ENCODE measurements at places on chromosomes 1 and 21. TPM values are rescaled to one million over a fixed set of nuclear protein-coding genes. Genes with fewer than 3 reads are reported as not detected.

CHODL gene
- 0.10 TPM for total RNA-seq

RHOU gene
- 2.0 TPM for total RNA-seq

OR6Y1 gene
- total RNA-seq: not detected

WNT2B gene
- 2.3 TPM for total RNA-seq

STX12 gene
- 125 TPM for total RNA-seq

S100B gene
- total RNA-seq: not detected

RYR2 gene
- total RNA-seq: 0.10 TPM

SAMSN1 gene
- 4.9 TPM for total RNA-seq

PSMB2 gene
- 21.6 TPM for total RNA-seq

CD1B gene
- not detected for total RNA-seq

RAB7B gene
- total RNA-seq: not detected

ESPN gene
- 1.3 TPM for total RNA-seq

WASF2 gene
- 57.8 TPM for total RNA-seq

Data from vein endothelial cell (primary cell).